NCI-H187 (cell line): ENCODE measurements at places on chromosomes 3 and 15.

- DNase-seq: no peak
These were observed 10.8 kb downstream of the BHLHE40 start for GRCh38 chr3:4990069-4990468.

DNA sequence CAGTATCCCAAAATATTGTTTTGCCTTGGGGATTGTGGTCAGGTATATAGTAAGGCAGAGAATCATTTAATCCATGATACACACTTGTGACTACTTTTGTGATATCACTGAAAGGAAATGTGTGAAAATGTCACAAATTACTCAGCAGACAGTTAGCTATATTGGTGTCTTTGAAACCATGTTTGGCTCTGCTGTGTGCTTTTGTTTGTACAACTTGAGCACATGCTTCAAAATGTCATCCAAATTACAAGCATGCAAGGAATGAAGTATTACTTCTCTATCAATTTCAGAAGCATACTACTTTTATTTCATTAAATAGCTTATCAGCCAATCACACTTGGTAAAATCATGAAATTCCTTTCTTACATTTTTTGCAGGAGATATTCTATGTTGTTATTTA is 619.0 kb upstream of the AGTR1 start:
- no peak for DNase-seq

DNA sequence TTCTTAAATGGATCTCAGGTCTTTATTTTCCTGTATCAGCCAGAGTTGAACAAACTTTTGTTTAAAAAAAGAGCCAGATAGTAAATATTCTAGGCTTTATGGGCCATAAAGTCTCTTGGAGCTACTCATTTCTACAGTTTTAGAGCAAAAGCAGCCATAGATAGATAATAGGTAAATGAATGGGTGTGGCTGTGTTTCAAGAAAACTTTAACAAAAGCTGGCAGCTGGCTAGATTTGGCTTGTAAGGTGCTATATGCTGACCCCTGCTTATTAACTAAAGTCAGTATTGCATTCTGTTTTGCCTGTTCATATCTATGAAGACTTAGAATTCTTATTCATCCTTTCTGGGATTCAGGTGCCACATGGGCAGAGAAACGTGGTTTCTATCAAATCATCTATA is 29.0 kb downstream of the MFN1 start:
- no peak for DNase-seq

DNA sequence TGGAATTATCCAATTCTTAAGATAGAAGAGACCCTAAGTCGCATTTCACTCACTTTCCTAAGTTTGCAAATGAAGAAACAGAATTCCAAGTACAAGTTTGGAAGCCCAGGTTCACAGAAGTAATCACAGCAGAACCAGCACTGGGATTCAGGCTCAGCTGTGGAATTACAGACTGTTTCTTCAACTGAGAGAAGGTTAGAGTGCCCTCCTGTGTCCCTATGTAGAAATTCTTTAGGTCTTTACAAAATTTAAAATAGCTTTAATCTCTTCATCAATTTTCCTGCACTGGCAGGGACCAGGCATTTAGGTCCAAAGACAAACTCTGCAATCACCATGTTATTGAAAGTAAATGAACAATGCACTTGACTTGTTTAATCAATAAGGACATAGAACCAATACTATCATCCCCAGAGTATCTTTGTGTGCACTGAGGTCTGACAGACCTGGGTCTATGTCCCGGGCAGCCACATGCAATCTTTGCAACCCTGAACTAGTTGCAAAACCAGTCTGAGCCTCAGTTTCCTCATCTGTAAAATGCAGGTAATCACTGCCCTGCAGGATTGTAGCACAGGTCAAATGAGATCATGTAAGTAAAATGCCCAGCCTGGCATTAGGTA is 96.3 kb upstream of the ZBED2 start:
- DNase-seq: no peak

DNA sequence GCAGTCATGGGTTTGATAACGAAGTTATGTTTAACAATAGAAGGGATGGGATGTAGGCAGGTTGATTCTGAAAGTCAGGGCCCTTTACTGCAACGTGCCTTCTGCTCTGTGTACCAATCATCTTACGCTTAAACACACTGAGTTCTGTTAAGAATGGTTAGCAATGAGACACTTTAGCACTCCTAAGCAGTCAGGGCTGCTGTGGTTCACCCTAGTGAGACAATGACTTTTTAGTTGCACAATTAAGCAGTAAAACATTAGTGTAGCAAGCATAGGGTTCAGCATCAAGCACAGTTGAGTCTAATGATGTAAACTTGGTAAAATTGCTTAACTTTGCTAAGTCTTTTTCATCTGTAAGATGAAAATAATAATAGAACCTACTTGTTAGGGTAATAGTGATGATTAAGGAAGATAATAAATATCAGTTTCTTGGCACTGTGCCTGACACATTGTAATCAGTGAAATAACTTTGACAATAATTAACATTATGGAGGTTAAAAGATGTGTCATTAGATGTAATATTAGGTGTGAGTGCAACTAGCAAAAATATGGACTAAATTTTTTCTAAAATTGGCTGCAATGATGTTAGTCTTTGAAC is 484.2 kb upstream of the THBS1 start:
- DNase-seq: no peak

- DNase-seq: no peak
These were observed 198.7 kb downstream of the NTRK3 start for GRCh38 chr15:88057836-88058235.
